ENCODE measurements at places on chromosomes 1 and 21.

GRCh38 chr21:21612466-21612865 lies 614.3 kb downstream of the NCAM2 start:
- DNase-seq: no peak

GRCh38 chr1:4530166-4530785 lies 124.1 kb upstream of the AJAP1 start:
- no peak for DNase-seq

- DNase-seq: no peak
Measured at GRCh38 chr1:193221651-193222050, 35.2 kb upstream of the B3GALT2 start.

- DNase-seq: no peak
Measured at GRCh38 chr1:207702317-207702716, 49.5 kb upstream of the CD46 start.

DNA sequence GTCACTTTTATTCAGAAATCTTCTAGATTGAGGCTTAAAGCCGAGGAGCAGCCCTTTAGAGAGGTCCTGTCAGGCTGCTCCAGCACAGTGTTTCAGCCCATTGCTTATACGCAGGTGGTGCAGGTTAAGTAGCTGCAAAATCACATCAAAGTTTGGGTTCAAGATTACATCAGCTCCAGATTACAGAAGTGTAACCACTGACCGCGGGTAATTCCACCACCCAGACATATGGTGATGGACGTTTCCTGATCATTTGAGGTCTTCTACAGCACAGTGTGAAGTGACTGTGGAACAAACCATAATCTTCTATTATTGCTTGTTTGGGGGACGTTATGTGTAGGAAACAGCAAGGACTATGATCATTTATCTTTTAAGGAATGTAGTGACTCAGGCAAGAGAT lies 11.8 kb downstream of the C1orf115 start:
- no peak for DNase-seq

DNA sequence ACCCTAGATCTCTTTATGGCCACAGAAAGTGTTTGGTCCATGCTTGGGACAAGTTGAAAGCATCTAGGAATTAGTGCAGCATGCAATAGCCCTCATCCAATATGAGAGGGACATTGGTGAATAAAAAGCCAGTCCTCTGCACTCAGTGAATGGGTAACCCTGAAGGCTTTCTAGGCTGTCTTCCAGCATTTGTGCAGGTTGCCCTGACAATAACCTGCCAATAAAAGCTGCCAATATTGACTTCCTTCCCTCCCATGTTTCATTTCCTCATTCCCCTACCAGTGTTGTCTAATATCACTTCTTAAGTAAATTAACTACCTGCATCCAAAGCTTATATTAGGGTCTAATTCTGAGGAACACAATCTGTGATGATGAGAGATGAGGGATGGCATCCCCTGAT lies 563.6 kb upstream of the NEGR1 start:
- DNase-seq: no peak

DNA sequence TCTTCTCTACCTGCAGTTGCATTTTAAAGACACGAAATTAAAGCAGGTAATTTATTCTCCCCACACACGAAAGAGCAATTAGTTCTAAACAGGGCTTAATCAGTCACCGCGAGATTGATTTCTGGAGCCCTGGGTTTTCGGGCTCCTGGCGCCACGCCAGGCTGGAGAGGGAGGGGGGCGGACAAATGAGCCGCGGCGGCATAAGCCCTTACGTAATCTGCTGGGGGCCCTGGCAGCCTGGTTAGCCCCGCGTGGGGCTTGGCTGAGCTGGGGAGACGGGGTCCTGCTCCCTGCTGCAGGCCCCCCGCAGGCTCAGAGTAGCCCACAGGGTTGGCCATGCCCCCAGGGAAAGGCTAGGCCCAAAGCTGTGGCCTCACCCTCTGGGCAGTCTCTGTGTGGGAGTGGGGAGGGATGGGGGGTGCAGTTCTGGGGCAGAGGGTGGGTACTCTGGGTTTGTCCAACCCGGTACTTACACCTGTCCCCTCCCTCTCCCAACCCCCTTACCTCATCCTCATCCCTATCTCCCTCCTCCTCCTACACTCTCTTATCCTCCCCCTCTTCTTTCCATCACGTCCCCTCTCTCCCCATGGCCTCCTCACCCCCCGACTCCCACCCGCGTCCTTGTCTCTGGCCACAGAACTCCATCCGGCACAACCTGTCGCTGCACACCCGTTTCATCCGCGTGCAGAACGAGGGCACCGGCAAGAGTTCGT lies 19.9 kb downstream of the FOXO6 start:
- peak; percentile 93 for DNase-seq

DNA sequence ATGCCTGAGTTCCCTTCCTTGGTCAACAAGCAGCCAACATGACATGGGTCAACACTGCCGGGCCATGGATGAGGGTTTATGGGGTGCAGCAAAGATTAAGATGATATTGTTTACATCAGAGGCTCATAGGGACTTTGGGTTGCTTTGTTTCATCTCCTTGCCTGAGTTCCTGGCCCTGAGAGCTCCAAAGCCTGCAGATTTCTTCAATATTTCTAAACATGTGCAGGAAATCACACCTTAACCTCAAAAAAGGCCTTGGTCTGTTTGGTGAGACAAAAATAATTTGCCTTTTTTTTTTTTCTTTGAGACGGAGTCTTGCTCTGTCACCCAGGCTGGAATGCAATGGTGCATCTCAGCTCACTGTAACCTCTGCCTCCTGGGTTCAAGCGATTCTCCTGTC lies 876 bp downstream of the SLAMF8 start:
- no peak for DNase-seq

- no peak for DNase-seq
Measured at GRCh38 chr1:32372149-32372756, 9.9 kb downstream of the TSSK3 start.

All from NCI-H774 (cell line).